ENCODE measurements at places on chromosomes 13 and 19.

GRCh38 chr13:106373304-106373988, 162.0 kb downstream of the EFNB2 start:
- DNase-seq: no peak

GRCh38 chr13:39859898-39860297, 204.4 kb downstream of the COG6 start:
- no peak for DNase-seq

GRCh38 chr13:51697181-51697580, 106.8 kb downstream of the DHRS12 start:
- DNase-seq: no peak

- no peak for DNase-seq
Observed at GRCh38 chr19:45477713-45478453, 10.1 kb downstream of the FOSB start.

GRCh38 chr19:40165362-40165937, 25.8 kb upstream of the MAP3K10 start:
- DNase-seq: peak; percentile 49

GRCh38 chr13:41740479-41740878, 220.4 kb downstream of the VWA8 start:
- peak; percentile 11 for DNase-seq

GRCh38 chr19:1170938-1171754, 2.9 kb downstream of the SBNO2 start:
- DNase-seq: no peak

- no peak for DNase-seq
Observed at GRCh38 chr13:51923983-51924539, 62.3 kb downstream of the CCDC70 start.

- no peak for DNase-seq
Observed at GRCh38 chr19:46412650-46413261, 608 bp downstream of the CCDC8 start.

DNA sequence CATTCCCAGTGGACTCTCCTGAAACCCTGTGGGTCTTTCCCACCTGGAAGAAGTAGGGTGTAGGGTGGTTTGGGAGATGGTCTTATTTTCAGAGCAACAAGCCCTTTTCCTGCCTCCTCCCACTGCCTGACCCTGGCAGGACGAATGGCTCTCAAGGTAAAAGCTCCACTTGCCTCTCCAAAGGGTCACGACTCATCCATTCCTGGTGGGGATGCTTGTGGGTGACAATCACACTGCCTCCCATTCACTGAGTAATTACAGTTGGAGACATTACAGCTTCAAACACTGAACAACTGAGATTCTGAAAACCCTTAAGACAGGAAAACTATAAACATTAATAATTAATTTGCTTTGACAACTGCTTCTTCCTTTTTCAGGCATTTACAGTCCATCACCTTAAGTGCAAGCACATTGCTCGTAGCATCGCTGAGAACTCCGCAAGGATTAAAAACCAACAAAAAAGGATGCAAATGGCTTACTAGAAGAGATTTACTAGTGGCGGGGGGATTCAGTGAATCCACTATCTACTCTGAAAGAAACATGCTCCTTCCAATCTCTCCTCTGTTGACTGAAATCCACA, 199.6 kb upstream of the IRS2 start:
- no peak for DNase-seq

DNA sequence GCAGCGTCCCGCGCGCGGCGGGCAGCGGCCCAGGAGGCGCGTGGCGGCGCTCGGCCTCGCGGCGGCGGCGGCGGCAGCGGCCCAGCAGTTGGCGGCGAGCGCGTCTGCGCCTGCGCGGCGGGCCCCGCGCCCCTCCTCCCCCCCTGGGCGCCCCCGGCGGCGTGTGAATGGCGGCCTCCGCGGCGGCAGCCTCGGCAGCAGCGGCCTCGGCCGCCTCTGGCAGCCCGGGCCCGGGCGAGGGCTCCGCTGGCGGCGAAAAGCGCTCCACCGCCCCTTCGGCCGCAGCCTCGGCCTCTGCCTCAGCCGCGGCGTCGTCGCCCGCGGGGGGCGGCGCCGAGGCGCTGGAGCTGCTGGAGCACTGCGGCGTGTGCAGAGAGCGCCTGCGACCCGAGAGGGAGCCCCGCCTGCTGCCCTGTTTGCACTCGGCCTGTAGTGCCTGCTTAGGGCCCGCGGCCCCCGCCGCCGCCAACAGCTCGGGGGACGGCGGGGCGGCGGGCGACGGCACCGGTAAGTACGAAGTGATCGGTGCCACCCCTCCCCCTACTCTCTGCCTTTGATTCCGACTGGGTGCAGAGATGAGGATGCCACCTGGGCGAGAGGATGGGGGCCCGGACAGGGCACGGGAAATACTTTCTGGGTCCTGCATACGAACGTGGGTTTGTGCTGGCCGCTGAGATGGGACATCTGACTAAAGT, 874 bp downstream of the TRIM28 start:
- DNase-seq: peak; percentile 61

- DNase-seq: no peak
Observed at GRCh38 chr13:73608711-73609485, 525.3 kb downstream of the KLF12 start.

DNA sequence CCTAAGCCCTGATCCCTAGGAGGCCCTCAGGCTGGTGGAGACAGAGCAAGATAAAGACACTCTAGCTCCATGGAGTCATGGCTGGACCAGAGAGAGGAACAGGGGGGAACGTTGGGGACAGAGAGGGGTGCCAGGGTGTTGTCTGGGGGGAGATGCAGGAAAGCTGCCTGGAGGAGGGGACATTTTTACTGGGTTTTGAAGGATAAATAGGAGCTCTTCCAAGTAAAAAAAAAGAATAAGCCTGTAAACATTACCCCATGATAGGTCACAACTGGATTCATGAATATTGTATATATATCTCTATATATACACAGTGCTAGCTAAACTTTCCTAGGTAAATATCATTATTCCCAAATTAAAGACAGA, 714 bp downstream of the HSH2D start:
- no peak for DNase-seq

- DNase-seq: no peak
Observed at GRCh38 chr19:28061111-28061510, 1151.8 kb downstream of the UQCRFS1 start.

DNA sequence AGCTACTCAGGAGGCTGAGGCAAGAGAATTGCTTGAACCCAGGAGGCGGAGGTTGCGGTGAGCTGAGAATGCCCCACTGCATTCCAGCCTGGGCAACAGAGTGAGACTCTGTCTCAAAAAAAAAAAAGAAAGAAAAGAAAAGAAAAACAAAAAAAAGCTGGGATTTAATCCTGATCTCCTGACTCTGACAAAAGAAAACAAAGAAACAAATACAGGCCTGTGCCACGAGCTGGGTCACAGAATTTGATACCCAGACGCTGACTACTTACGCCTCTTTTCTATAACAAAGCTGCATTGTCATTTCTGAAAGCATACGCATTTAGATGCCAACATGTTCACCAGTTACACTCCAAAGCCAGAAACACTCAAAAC, 18.2 kb upstream of the GTF2F2 start:
- DNase-seq: no peak

DNA sequence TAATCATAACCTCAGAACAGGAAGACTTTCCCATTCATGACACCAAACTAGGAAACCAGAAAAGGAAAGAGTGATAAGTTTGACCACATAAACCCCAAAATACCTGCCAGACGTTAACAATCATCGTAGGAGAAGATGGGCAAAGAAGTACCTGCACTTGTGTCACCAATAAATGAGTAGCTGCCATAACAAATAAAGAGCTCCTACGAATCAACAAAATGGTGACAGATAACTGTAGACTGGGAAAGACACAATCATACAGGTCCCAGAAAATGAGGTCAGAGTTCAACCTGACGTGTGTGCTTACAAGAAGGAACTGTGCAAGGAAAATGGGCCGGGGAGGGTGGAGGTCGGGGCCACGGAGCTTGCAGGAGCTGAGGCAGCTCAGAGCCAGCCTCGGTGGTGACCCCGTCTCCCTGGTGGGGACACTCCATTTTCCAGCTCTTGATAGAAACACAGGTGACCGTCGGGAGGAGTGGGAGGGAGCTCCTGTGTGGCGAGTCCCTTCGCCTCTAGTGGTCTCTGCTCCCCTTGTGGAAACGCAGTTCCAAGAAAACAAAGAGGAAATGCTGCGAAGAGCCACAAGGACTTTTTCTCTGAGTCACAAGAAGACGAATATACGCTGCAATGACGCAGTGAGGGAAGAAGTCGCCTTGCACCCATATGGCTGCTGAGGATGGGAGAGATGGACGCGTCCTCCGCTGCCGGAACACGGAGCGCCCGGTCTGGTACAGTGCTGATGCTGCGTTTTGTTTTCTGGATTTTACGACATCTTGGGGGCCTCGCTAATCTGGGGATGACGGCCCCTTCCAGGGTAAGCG, 9.5 kb downstream of the PIP5K1C start:
- DNase-seq: no peak

DNA sequence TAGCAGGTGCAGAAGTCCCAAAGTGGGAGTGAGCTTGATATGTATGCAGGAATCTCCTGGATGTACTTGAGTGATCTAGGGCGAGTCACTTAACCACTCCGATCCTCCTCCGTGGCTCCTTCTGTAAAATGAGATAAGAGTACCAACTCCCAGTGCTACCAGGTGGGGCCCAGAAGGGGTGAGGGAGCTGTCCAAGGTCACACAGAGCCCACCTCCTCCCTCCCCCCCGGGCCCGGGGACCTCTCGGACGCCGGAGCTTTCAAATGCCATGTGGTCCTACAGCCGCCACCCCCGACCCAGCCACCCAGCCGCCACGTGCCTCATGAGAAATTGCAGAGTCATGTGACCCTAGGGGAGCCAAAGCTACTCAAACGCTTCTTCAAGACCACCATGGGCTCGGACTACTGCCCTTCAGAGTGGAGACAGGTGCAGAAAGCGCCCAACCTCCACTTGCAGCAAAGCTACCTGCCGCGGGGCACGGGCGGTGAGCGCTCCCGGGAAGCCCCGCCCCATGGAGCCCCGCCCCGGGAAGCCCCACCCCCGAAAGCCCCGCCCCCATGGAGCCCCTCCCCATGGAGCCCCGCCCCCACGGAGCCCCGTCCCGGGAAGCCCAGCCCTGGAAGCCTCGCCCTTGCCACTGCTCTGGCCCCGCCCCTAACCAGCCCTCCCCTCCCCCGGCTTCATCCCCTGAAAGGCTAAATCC, 10.1 kb upstream of the ZNF358 start:
- DNase-seq: no peak

- DNase-seq: peak; percentile 18
Observed at GRCh38 chr19:15123900-15124299, 16.7 kb downstream of the SYDE1 start.

GRCh38 chr19:48329167-48329891, 4.0 kb downstream of the EMP3 start:
- DNase-seq: peak; percentile 44

DNA sequence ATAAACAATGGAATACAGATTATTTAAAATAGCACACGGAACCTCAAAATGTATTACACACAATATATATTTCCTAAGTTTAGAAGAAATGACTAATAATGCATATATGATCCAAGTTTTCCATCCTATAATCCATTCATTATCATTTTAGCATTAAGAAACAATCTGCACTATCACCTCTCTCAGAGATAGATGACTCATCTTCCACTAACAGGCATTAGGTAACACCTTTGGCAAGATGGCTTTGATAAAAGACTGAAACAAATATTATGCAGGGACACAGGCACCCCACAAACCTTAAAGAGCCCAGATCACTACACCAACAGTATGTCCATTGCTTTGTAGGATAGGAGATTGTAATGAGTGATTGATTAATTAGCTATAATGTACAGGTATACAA, 4.1 kb downstream of the ENOX1 start:
- DNase-seq: no peak

DNA sequence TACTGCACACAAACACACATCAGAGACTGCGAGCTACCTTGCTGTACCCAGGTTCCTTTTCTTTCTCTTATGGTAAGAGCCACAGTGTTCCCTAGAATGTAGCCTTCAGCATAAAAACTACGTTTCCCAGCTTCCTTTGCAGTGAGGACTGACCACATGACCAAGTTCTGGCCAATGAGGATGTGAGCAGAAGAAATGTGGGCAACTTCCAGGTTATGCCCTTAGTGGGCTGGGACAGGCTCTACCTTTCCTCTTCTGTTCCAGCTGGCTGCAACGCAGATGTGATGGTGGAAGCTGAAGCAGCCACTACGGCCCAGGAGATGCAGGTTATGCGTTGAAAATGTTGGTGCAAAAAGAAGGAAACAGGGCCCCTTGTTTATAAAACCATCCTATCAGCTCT, 27.5 kb downstream of the VRK3 start:
- DNase-seq: peak; percentile 23

GRCh38 chr13:45737571-45738017, 35.5 kb downstream of the CBY2 start:
- no peak for DNase-seq

DNA sequence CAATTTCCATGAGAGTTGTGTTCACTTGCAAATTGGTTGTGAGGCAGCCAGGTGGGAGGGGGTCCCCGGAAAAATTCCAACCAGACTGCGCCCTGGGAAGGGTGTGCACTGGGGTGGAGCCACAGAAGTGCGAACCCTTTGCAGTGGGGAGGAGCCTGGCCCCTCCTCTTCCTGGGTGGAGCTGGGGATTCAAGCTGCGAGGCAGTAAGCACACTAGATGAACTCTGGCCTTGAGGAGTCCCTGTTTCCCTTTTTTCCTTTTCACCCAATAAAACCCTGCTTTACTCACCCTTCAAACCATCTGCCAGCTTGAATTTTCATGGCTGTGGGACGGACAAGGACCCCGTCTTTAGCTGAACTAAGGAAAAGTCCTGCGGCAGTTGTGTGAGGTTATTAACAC, 31.0 kb upstream of the MBNL2 start:
- no peak for DNase-seq

- DNase-seq: no peak
Observed at GRCh38 chr19:50435627-50436026, 2.9 kb downstream of the MYBPC2 start.

DNA sequence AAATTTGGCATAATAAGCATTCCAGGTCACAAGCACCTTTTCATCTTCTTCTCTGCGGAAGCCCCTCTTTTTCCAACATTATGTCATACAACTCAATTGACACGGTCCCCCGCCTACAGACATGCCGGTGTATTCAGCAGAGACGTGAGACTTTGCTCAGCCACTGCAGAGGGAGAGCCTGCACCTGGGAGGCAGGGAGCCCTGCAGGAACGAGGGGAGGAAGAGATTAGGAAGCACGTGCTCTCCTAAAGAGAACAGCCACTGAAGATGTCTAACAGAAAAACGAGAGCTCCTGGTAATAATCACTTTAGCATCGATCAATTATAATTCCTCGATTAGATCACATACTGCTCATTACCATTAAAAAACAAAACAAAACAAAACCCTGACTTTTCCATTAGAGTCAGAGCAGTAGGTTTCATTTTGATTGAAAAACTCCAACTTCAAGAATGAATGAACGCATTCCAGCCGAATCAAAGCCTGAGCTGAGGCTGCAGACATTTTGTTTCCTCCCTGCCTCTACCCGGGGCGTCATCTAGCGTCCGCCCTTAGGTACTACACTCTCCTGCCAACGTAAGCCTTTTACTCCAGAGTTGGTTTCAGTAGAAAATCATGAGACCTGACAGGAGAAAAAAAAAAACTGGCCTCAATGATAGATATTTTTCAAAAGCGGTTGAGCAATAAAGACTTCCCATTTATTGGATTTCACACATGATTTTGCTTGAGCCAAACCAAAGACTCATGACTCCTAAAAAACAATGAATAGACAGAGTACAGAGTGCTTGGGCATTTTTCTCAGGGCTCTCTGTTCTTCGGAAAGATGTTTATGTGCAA, 194.5 kb downstream of the KATNAL1 start:
- peak; percentile 93 for DNase-seq

GRCh38 chr13:85995788-85996418, 196.7 kb upstream of the SLITRK6 start:
- DNase-seq: no peak

GRCh38 chr19:31177246-31177645, 172.0 kb downstream of the TSHZ3 start:
- no peak for DNase-seq
